Kidney glomerular epithelial cell (primary cell): ENCODE measurements at places on chromosomes 16 and 17.

DNA sequence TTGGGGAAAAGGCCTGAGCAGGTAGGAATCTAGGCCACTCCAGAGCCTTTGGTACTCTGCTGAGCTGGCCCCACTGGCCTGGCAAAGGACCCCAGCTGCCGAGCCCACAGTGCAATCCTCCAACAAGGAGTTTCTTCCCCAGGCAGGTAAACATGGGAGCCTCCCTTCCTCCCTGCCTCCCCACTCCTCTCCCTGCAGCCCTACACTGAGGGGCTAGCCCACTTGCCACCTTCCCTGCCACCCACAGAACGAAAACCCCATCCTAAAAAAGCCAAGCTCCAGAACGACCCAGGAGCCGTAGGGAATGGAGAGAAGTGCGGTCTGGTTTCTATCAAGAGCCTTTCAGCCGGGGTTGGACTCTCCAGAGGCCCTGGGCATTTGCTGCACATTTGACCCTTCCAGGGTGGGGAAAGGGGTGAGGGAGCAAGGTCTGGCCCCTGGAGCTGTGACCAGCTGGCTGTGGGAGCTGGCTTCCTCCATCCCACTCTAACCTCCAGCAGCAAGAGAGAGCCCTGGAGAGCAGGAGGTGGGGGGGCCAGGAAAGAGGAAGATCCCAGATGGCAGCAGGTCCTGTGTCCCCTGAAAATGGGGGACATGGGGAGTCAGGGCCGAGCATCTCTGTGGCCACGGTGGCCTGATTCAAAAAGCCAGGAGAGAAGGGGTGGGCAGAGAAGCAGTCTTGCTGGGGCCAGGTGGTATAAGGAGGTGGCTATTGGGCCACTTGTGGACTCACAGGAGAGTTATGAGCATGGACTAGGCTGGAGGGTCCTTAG is 1.3 kb downstream of the HID1 start:
- DNase-seq: no peak

- DNase-seq: no peak
Observed at GRCh38 chr17:13563866-13564265, 37.9 kb downstream of the HS3ST3A1 start.

- no peak for DNase-seq
Observed at GRCh38 chr17:2084766-2085647, 30.1 kb downstream of the HIC1 start.

- no peak for DNase-seq
Observed at GRCh38 chr17:78258323-78259191, 27.1 kb downstream of the TMEM235 start.

DNA sequence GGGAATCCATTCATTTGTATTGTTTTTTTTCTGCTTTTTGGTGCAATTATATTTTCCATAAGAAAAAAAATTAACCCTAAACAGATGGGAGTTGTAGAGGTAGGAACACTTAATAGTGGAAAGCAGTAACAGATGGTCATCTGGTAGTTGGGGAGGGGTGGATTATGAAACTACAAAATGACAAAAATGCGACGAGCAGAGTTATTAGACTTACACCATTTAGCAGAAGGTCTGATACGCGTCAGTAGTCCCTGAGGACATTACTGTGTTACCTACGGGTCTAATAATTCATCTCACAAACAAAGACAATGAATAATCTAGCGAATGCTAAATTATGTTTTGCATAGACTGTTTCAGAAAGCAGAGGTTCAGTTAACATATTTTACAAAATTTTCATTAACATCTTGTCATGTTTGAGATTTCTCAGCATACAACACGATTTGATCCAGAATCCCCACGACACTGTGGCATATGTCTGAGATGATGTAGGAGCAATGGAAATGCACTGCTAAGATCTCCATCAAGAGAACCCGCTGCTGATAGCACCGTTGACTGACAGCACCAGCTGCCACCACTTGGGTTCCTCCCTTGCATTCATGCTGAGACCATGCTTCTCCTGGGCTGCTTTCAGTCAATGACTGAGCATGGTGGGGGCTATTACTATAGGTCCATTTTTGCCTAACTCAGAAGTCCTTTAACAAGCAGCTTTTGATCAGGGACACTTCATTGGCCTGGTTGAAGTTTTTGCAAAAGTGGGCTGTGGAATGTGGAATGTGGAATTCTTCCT is 182.2 kb upstream of the CPHXL start:
- no peak for DNase-seq

DNA sequence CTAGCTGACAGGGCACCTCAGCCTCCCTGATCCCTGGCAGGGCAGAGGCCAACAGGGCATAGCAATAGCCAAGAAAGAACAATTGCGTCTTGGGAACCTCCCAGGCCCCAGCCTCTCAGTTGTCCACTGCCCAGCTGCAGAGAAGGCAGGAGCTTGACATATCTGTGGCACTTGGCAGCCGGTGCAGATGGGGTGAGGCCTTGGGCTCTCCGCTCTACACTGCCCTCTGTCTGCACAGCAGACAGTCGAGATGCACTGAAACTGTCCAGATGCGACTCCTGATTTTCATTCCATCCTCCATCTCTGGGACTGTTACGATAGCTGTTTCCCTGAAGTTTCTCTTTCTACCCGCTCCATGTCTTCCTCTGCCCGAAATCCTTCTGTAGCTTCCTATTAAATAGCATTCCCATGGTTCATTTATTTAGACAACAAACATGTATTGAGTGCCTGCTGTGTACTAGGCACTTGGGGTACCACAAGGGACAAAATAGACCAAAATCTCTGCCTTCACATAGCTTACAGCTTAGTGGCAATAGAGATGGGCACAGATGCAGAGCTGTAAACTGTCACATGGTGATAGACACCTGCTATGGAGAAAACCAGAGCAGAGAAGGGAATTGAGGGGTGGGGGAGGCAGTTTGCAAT is 3.3 kb downstream of the POLR3E start:
- DNase-seq: peak; percentile 53

- no peak for DNase-seq
Observed at GRCh38 chr17:42274812-42275526, 1.2 kb downstream of the STAT5B start.
